ENCODE measurements at places on chromosomes 7 and 10.

DNA sequence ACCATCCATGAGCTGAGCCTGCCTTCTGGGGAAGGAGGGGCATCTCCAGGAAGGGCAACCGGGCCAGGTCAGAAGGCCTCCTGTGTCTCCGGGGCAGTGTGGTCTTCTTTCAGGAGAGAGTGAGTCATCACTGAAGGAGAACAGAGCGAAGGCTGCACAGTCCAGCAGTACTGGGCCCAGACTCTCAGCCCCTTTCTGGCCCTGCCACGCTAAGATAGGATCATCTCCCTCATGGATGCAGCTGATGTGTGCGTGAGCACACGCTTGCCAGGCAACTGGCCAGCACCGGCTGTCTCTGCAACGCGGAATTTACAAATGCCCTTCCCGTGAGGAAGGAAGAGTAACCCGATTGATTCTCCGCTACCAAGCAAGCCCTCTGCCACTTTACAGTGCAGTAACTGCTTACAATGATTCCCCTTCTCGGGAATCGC is 328.2 kb downstream of the TNS3 start:
- DNase-seq = no peak

GRCh38 chr7:97004247-97005182 is 838 bp upstream of the DLX6 start:
- DNase-seq = no peak

GRCh38 chr7:19009241-19009935 is 108.0 kb downstream of the TWIST1 start:
- no peak for DNase-seq

- no peak for DNase-seq
Measured at GRCh38 chr10:32650246-32650655, 204.3 kb downstream of the CCDC7 start.

DNA sequence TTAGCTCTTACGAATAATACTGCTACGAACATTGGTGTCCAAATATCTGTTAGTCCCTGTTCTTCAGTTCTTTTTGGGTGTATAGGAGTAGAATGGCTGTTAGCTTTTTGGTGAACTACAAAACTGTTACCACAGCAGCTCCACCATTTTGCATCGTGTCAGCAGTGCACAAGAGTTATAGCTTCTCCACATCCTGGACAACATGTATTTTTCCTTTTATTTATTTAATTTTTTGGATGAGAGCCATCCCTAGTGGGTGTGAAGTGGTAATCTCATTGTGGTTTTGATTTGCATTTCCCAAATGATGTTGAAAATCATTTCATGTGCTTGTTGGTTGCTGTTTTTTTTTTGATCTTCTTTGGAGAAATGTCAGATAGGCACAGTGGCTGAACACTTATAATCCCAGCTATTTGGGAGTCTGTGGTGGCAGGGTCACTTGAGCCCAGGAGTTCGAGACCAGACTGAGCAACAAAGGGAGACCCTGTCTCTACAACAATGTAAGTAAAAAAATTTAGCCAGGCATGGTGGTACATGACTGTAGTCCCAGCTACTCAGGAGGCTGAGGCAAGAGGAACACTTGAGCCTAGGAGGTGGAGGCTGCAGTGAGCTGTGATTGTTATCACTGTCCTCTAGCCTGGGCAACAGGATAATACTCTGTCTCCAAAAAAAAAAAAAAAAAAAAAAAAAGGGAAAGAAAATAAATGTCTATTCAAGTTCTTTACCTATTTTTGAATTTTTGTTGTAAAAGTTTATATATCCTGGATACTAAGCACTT is 31.7 kb downstream of the TRIM24 start:
- DNase-seq = no peak

GRCh38 chr10:11173042-11173441 is 155.4 kb downstream of the CELF2 start:
- no peak for DNase-seq

GRCh38 chr10:126294451-126294850 is 93.8 kb downstream of the ADAM12 start:
- no peak for DNase-seq

DNA sequence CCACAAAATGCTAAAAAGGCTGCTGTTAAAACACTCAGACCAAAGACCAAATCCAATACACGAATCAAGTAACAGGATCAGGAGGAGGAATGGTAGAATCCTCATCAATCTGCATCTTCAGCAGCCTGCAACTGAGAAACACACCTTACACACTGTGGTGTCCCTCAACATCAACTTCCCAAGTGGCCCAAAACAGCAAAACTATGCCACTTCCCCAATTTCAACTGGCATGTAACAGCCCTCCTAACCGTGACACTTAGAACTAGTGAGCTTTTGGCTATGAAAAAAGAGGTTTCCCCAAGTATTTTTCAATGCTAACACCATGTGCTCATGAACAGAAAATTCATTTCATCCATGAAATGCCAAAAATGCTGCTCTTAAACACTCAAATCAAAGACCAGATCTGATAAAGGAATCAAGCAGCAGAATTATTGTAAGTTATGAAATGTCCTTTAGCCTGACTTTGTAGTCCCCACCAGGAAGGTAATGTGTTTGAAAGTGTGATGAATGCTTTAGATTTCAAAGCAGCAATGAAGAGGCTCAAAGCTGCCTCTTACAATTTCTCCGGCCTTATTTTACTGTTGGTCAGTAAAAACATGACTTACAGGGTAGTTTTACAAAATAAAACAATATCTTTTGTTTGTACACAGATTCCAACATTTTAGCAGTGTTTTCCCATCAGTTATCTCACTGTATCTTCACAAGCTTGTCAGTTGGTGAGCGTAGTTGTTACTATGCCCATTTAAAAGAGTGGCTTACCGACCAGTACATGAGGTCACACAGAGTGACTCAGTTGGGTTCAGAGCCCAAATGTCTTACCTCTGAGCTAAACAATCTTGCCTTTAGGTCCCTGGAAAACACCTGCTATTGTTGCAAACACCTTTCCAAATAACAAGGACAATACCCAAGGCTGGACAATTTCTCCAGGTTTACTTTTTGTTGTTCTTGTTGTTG is 65.7 kb upstream of the ASAH2 start:
- DNase-seq = no peak

- no peak for DNase-seq
Measured at GRCh38 chr7:137871170-137871915, 24.6 kb upstream of the DGKI start.

All from activated T-helper 1 cell treated with anti-CD3 and anti-CD28 coated beads, Interleukin-2, amount 50 U/mL, for 16 hours (primary cell).